ENCODE measurements at places on chromosomes 7 and 10. TPM values are rescaled to one million over a fixed set of nuclear protein-coding genes. Genes with fewer than 3 reads are reported as not detected.

The RBP3 gene
- total RNA-seq = not detected

The FBXL13 gene
- 0.93 TPM for total RNA-seq

The SCART1 gene
- 2.1 TPM for total RNA-seq

The NT5C2 gene
- 67.7 TPM for total RNA-seq

The CRHR2 gene
- total RNA-seq = not detected

The CALHM3 gene
- not detected for total RNA-seq

All from pericardium fibroblast (primary cell).